ENCODE measurements at places on chromosomes 13 and 19.

- DNase-seq: peak; percentile 35
These were observed 225.2 kb downstream of the FOXO1 start for GRCh38 chr13:40440990-40441820.

DNA sequence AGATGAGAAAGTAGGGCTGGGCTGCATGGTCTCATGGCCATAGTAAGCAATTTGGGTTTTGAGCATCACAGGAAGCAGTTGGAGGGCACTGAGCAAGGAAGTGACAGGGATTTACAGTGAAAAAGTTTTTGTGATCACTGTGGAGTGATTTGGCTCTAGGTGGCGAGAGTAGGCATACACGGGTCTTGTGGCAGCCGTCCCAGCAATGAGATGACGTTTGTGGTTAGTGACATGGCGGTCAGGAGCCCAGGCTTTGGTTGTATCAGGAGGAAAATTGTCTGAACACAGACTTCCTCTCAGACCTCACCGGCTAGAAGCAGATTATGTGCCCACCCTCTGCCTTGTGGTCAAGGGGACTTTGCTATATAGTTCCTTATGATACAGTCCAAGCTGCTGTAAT is 3.3 kb downstream of the ZNF444 start:
- no peak for DNase-seq

DNA sequence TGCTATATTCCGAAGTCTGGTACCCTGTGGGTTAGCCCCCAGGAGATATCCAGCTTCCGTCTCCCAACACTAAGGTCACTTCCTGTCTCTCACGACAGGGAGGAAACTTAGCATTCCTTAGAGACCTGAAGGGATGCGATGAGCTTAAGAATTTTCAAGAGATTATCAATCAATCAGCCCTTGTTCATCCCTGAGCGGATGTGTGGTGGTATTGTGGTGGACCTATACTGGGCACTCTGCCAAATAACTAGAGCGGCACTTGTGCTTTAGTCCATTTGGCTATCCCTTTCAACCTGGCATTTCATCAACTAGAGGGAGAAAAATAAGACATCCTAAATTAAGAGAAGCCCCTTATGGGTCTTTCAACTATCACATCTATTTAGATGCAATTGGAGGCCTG is 30.9 kb upstream of the ZNF562 start:
- DNase-seq: no peak

DNA sequence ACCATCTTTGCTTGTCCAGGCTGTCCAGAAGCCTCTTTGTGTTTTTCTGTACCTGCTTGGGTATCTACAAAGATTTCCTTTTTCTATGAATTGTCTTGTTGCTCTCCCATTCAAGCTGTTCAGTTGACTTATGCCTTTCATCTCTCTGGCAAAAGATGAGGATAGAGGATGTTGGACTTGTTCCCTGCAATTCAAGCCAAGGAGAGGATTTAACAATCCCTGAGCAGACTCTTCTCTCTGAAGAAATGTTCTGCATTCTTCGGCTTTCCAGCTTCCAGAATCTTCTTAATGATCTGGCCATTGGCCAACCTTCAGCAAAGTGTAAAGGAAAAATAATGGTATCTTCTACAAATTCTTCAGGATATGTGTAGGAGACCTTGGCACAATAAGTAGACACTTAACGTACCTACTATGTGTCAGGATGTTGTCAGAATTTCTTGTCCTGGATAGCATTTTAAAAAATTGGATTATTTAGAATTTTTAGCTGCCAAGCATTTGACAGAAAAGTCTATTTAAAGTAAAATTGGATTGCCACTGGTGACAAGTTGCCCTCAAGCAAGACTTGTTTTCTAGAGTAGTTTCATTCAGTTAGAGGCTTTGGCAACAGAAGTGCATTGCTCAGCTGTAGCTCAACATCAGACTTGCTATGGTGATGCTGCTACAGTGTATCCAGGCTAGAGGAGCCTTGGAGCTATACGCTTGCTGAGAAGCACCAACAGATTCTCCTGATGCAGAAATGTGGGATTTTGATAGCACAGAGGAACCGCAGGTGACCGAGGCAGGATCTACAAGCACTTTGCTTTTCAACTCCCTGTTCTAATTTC is 455.7 kb downstream of the SUCLA2 start:
- peak; percentile 57 for DNase-seq

GRCh38 chr19:28936001-28936400 is 276.9 kb downstream of the UQCRFS1 start:
- no peak for DNase-seq

- DNase-seq: no peak
These were observed 9.6 kb downstream of the ELOF1 start for GRCh38 chr19:11549386-11549953.

DNA sequence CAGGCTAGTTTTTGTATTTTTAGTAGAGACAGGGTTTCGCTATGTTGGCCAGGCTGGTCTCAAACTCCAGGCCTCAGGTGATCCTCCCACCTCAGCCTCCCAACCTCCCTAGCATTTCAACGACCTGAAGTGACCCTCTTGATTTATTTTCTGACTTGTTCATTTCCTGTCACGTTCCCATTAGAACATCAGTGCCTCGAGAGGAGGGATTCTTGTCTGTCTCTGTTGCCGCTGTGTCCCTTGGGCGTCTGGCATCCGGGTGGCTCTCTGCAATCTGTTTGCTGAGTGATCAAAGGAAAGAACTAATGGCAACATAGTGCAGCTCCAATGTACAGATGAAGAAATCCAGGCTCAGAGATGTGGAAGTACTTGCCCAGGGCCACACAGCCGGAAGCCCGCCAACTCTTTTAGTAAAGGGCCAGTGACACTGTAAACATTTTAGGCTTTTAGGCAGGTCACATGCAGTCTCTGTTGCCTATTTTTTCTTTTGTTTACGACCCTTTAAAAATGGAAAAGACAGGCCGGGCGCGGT is 47.5 kb downstream of the NFIC start:
- no peak for DNase-seq

Measured in AG20443 (cell line).